Upper lobe of left lung (tissue), 6 donors: ENCODE measurements at places on chromosomes 6 and 20.

DNA sequence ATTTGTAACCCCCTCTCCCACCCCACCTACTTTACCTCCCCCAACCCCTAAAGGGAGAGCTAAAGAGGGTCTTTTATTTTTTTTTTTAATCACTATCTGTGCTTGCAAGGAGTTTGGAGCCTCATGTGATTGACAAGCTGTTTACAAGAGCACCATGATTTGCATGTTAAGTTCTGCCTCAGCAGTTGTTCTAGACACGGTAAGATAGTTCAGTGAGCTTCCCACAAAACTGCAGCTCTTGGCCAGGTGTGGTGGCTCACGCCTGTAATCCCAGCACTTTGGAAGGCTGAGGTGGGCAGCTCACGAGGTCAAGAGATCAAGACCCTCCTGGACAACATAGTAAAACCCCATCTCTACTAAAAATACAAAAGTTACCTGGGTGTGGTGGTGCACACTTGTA is 5.0 kb upstream of the PXDC1 start:
- DNase-seq = no peak
- no peak overlapping the region for H3K27ac ChIP-seq
- no peaks in the 10 kb centered on the region for H3K36me3 ChIP-seq
- peaks cover 16% of the 10 kb centered on the region for H3K4me1 ChIP-seq
- H3K4me3 ChIP-seq = no peak overlapping the region
- no peaks in the 10 kb centered on the region for H3K27me3 ChIP-seq

- peak; percentile 97 for DNase-seq
- H3K4me3 ChIP-seq = no peak overlapping the region
- H3K27ac ChIP-seq = no peak overlapping the region
- H3K36me3 ChIP-seq = peaks cover 30% of the 10 kb centered on the region
- H3K4me1 ChIP-seq = peaks cover 47% of the 10 kb centered on the region
- H3K27me3 ChIP-seq = no peaks in the 10 kb centered on the region
These were observed 74.0 kb downstream of the SSR1 start for GRCh38 chr6:7238900-7239589.

GRCh38 chr6:156840136-156840535 is 63.0 kb downstream of the ARID1B start:
- DNase-seq = no peak
- peaks cover 39% of the 10 kb centered on the region for H3K4me1 ChIP-seq
- no peaks in the 10 kb centered on the region for H3K36me3 ChIP-seq
- no peak overlapping the region for H3K4me3 ChIP-seq

GRCh38 chr6:16519265-16520242 is 241.7 kb downstream of the ATXN1 start:
- peaks cover under 1% of the 10 kb centered on the region for H3K4me1 ChIP-seq
- H3K4me3 ChIP-seq = no peak overlapping the region
- peaks cover 18% of the 10 kb centered on the region for H3K36me3 ChIP-seq
- no peak overlapping the region for H3K27ac ChIP-seq
